ENCODE measurements at places on chromosomes 12 and 14.

- no peak for DNase-seq
Measured at GRCh38 chr12:39505023-39505422, 62.1 kb upstream of the KIF21A start.

GRCh38 chr14:76736514-76736913 is 24.8 kb upstream of the VASH1 start:
- no peak for DNase-seq

DNA sequence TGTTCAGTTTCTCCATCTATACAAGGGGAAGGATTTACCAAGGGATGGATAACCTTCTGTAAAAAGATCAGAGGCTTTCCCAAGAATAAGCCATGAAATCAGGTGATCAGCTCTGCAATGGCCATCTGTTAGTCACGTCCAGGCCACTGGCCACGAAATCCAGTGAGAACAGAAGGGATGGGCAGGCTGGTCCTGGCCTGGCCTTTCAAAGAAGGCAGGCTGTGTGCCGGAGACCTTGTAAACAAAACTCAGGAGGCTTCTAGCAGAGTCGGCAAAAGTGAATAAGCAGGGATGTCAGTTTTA is 68.5 kb downstream of the RNF34 start:
- DNase-seq = no peak

DNA sequence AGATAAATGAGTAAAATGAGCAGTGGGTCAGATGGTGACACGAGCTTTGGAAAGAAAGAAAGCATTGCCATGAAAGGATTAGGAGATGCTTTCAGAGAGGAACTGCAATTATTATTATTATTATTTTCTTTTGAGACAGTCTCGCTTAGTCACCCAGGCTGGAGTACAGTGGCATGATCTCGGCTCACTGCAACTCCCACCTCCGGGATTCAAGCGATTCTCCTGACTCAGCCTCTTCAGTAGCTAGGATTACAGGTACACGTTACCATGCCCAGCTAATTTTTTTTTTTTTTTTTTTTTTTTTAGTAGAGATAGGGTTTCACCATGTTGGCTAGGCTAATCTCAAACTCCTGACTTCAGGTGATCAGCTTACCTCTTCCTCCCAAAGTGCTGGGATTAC is 77.4 kb downstream of the ST8SIA1 start:
- no peak for DNase-seq

Data from GM13977 (cell line).